Bone marrow (tissue), 2 donors: ENCODE measurements at places on chromosomes 16 and 17.

DNA sequence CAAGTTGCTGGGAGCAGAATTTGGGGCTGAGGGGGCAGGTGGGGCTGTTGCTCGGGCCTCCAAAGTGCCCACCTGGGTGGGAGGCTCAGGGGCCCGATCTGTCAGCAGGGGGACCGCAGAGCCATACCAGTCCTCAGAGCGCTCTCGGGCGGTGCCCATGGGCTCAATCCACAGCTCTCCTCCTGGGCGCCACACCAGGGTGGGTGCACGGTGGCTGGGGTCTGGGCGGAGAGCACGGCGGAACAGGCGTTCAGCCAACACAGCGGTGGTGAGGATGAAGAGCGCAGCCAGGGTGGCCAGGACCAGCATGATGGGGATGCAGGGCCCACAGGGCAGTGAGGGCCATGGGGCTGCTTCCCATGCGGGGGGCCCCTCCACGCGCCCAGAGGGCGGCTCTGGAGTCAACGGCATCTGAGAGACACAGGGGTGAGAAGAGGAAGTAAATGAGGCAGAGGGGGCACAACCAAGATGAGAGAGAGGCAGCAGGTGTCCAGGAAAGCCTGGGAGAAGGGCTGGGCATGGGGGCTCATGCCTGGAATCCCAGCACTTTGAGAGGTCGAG lies 1.2 kb downstream of the C16orf54 start:
- no peak for DNase-seq

- no peak for DNase-seq
Measured at GRCh38 chr16:73547552-73548403, 499.9 kb upstream of the ZFHX3 start.

DNA sequence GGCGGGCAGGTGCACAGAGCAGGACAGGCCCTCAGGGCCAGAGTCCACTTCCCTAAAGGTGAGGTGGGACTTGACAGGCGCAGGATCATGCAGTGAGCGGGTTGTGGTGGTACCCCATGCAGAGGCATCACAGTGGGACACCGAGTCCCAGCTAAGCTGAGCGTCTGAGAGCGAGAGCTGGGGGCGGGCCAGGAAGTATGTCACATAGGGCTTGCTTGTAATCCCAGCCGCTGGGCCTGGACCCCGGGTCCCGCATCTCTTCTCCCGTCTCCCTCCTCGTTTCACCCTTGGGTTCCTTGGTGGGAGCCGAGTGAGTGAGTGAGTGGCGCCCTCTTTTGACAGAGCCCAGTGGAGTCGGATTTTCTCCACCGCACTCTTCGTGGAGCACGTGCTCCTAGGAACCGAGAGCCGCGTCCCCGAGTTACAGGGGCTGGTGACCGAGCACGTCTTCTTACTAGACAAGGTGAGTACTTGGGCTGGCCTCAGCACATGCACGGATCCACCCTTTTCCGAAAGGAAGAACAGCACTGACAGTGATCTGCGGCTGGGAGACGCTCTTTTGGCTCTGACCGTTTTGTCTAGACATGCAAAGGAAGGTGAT lies 50.8 kb upstream of the ENDOV start:
- no peak for DNase-seq

GRCh38 chr17:41939693-41940090 lies 9.3 kb downstream of the ODAD4 start:
- DNase-seq, result no peak
